Kidney glomerular epithelial cell (primary cell): ENCODE measurements at places on chromosomes 11 and 22.

GRCh38 chr11:44658506-44658850 is 68.3 kb upstream of the TSPAN18 start:
- DNase-seq = no peak

GRCh38 chr22:20130731-20131596 is 640 bp upstream of the ZDHHC8 start:
- DNase-seq = peak; percentile 46

DNA sequence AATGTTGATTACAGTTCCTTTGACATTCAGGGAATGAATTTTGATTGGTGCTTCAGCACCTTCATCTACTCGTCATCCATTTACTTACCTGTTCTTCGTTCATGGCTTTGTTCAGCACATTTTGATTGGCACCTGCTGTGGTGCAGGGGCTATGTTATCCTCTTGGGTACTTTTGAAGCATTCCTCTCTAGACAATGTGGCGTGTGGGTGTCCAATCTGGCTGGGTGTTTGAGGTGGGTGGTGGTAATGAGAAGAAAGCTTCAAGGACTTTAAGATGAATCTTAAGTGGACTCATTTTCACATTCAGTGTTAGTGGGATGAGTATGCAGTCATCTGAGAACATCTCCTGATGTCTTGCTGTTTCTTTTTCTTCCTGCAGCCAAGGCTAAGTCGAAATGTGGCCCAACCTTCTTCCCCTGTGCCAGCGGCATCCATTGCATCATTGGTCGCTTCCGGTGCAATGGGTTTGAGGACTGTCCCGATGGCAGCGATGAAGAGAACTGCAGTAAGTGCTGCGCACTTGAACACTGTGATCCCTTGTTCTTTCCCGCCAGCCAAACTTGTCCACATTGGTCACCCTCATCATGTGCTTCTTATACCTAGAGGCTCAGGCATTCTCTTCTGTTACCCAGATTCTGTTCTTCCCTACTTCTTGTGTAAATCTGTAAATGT is 137.5 kb downstream of the LDLRAD3 start:
- no peak for DNase-seq

- no peak for DNase-seq
Measured at GRCh38 chr11:78230161-78230877, 41.6 kb downstream of the USP35 start.

- no peak for DNase-seq
Measured at GRCh38 chr22:20022978-20023613, 2.2 kb downstream of the TANGO2 start.

- no peak for DNase-seq
Measured at GRCh38 chr11:102473543-102473942, 21.0 kb upstream of the TMEM123 start.

- DNase-seq = no peak
Measured at GRCh38 chr11:114085965-114086793, 26.7 kb downstream of the ZBTB16 start.

GRCh38 chr11:64844330-64845128 is at the start of gene CDC42BPG:
TSS of gene CDC42BPG (minus strand) at chr11:64844653. CDS start at chr11:64844569, 84 bp downstream.
- peak; percentile 8 for DNase-seq

- no peak for DNase-seq
Measured at GRCh38 chr11:42407341-42407740, 904.5 kb upstream of the API5 start.

DNA sequence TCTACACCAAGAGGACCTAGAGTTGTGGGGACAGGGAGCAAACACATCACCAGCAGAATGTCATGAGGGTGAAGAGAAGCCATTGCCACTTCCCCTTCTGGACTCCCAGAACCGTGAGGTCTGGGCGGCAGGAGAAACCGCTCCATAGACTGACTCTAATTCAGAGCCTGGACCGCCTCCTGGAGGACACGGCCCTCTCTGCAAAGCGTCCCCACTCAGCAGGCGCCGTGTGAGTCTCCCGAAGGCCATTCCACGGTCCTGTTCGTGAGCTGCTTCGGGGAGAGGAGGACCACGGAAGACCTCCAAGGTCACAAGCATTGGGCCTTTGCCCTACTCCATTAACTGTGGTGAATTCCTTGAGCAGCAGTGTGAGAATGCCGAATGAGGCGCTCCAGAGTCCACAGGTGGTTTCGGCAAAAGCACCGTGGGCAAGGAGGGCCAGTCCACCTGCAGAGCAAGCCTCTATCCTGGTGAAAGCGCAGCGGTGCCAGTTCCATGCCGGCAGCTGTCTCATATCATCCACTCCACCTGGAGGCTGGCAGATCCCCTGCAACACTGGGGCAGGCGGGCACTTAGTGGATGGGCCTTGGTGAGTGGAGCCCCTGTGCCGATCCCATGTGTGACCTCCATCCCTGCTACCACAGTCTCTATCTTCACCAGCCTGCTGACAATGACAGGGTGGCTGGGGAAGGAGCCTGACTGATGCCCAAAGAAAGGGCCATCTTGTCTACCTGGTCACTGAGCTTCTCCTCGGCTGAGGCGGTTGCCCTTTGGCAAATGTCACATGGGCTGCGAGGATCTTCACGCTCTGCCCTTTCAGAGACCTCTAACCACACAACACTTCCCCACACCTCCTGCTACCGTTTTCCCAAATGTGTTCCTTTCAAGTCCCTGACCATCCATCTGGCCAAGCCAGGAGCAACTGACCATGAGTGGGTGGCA is 7.5 kb downstream of the C11orf21 start:
- no peak for DNase-seq

GRCh38 chr22:47401976-47402770 is 639.7 kb downstream of the TBC1D22A start:
- DNase-seq = no peak
